Right atrium auricular region (tissue), 2 donors: ENCODE measurements at places on chromosomes 7 and 10. TPM values are rescaled to one million over a fixed set of nuclear protein-coding genes. Genes with fewer than 3 reads are reported as not detected.

DNA sequence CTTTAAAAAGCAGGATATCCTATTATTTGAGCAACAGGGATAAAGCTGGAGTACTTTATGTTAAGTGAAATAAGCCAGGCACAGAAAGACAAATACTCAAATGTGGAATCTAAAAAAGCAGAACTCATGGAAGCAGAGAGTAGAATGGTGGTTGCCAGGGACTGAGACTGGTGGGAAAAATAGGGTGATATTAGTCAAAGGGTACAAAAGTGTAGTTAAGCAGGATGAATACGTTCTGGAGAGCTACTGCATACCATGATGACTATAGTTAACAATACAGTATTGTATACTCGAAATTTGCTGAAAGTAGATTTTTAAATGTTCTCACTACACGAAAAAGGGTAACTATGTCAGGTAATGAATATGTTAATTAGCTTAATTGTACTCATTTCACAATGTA lies 125.5 kb upstream of the VSTM2A start:
- H3K4me1 ChIP-seq = no peaks in the 10 kb centered on the region
- no peak overlapping the region for H3K4me3 ChIP-seq
- DNase-seq = no peak

DNA sequence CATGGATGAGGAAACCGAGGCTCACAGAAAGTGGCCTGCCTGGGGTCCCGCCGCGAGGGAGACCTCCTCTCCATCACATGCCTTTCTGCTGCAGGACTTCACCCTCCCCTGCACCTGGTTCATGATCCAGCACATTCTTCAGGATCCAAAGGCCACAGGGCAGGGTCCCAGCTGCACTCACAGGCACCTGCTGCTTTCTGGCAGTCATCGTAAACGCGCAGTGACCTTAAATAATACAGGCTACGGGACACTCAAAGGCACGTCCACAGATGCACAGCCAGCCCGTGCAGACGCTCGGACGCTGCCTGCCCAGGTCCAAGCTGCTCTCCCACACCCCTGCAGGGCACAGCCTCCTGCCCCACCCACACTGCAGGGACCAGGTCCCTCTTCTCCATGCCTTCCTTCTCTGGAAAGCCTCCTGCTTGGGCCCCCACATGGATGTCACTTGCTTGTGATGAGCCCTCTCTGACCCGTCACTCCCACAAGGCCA lies 49.9 kb downstream of the CALML3 start:
- H3K36me3 ChIP-seq = no peaks in the 10 kb centered on the region
- DNase-seq = no peak
- H3K4me3 ChIP-seq = no peak overlapping the region
- H3K27ac ChIP-seq = no peak overlapping the region

The ZP3 gene
- total RNA-seq = 2.4 TPM

The DNAJB6 gene
- 137 TPM for total RNA-seq

GRCh38 chr10:510415-510881 lies 179.0 kb downstream of the DIP2C start:
- peaks cover 41% of the 10 kb centered on the region for H3K4me1 ChIP-seq
- no peaks in the 10 kb centered on the region for H3K36me3 ChIP-seq
- H3K27me3 ChIP-seq = no peaks in the 10 kb centered on the region
- DNase-seq = no peak
- peak overlapping the region; percentile 78 for H3K27ac ChIP-seq

DNA sequence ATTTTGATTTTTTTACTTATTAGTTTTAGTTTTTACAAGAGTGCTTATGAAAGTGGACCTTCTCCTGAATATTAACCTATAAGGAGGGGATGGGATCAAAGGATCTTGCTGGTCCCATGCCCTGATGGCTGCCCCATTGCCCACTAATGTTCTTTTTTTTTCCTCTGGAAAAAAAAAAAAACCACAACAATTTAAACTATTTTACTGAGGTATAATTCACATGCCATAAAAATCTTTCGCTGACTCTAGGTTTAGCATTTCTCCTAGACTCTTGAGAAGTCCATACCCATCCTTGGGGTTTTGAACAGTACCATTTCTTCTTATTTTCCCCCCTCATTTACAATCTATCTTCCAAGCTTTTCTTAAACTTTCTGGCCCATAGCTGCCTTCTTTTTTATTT lies 481.8 kb downstream of the TFEC start:
- H3K4me3 ChIP-seq = no peak overlapping the region
- no peaks in the 10 kb centered on the region for H3K27me3 ChIP-seq
- no peak overlapping the region for H3K27ac ChIP-seq
- peaks cover 4% of the 10 kb centered on the region for H3K4me1 ChIP-seq

GRCh38 chr7:157484411-157485081 lies 147.7 kb downstream of the DNAJB6 start:
- H3K27ac ChIP-seq = no peak overlapping the region
- H3K27me3 ChIP-seq = no peaks in the 10 kb centered on the region
- no peaks in the 10 kb centered on the region for H3K36me3 ChIP-seq

The TAS2R41 gene
- not detected for total RNA-seq

GRCh38 chr7:29878081-29878688 lies 71.9 kb downstream of the WIPF3 start:
- DNase-seq = no peak
- no peaks in the 10 kb centered on the region for H3K36me3 ChIP-seq
- no peak overlapping the region for H3K27ac ChIP-seq
- H3K4me3 ChIP-seq = no peak overlapping the region
- no peaks in the 10 kb centered on the region for H3K4me1 ChIP-seq
- H3K27me3 ChIP-seq = no peaks in the 10 kb centered on the region

The ABCC2 gene
- 0.15 TPM for total RNA-seq

The FAM24B gene
- 1.7 TPM for total RNA-seq

The ELFN1 gene
- 15.3 TPM for total RNA-seq

The SNCG gene
- 20.9 TPM for total RNA-seq

GRCh38 chr10:1630304-1630703 lies 107.0 kb downstream of the ADARB2 start:
- DNase-seq = no peak
- H3K4me3 ChIP-seq = no peak overlapping the region
- no peaks in the 10 kb centered on the region for H3K4me1 ChIP-seq
- H3K27ac ChIP-seq = no peak overlapping the region
- no peaks in the 10 kb centered on the region for H3K36me3 ChIP-seq

DNA sequence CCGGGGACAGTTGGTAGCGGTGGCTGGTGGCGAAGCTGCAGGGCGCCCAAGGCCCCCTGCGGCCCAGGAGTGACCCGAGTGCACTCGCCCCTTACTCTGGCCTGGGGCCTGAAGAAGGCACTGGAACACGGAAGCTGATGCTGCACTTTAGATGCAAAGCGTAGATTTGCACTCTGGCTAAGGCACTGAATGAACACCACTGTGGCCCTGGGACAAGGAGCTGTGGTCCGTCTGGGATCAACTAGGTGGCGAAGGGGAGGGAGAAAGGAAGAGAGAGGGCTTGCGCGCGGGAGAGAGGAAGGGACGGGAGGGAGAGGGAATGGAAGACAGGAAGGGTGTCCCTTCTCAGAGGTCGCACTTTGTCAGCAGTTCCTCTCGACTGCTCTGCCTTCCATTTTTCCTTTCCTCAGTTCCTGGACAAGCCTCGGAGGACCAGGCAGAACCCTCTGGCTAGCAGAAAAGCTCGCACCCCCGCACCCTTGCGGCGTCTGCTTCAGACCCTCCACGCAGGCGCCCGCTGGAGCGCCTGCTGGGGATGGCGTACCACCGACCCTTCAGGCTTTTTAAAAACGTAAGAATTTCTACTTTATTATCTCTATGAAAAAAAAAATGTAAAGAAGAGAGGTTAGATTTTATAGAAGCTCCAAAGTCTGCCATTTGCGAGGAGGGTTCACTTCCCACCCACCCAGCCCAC lies 1.2 kb downstream of the FERD3L start:
- H3K27ac ChIP-seq = no peak overlapping the region
- H3K4me1 ChIP-seq = peaks cover 14% of the 10 kb centered on the region
- no peak for DNase-seq
- H3K4me3 ChIP-seq = no peak overlapping the region

The RAMP3 gene
- 62.0 TPM for total RNA-seq

The TMEM130 gene
- total RNA-seq = 1.1 TPM

- H3K27me3 ChIP-seq = no peaks in the 10 kb centered on the region
- H3K27ac ChIP-seq = no peak overlapping the region
- H3K4me1 ChIP-seq = no peaks in the 10 kb centered on the region
- no peak overlapping the region for H3K4me3 ChIP-seq
- no peaks in the 10 kb centered on the region for H3K36me3 ChIP-seq
Observed at GRCh38 chr10:34861293-34862021, 46.4 kb upstream of the PARD3 start.

The ACTL6B gene
- total RNA-seq = not detected

- H3K4me3 ChIP-seq = no peak overlapping the region
- no peak overlapping the region for H3K27ac ChIP-seq
- no peaks in the 10 kb centered on the region for H3K27me3 ChIP-seq
- no peaks in the 10 kb centered on the region for H3K4me1 ChIP-seq
- no peaks in the 10 kb centered on the region for H3K36me3 ChIP-seq
Observed at GRCh38 chr7:21364801-21365271, 63.0 kb upstream of the SP4 start.

GRCh38 chr10:3871424-3871996 lies 86.5 kb upstream of the KLF6 start:
- DNase-seq = peak; percentile 52
- no peak overlapping the region for H3K4me3 ChIP-seq
- no peaks in the 10 kb centered on the region for H3K4me1 ChIP-seq
- no peaks in the 10 kb centered on the region for H3K27me3 ChIP-seq
- H3K36me3 ChIP-seq = no peaks in the 10 kb centered on the region

DNA sequence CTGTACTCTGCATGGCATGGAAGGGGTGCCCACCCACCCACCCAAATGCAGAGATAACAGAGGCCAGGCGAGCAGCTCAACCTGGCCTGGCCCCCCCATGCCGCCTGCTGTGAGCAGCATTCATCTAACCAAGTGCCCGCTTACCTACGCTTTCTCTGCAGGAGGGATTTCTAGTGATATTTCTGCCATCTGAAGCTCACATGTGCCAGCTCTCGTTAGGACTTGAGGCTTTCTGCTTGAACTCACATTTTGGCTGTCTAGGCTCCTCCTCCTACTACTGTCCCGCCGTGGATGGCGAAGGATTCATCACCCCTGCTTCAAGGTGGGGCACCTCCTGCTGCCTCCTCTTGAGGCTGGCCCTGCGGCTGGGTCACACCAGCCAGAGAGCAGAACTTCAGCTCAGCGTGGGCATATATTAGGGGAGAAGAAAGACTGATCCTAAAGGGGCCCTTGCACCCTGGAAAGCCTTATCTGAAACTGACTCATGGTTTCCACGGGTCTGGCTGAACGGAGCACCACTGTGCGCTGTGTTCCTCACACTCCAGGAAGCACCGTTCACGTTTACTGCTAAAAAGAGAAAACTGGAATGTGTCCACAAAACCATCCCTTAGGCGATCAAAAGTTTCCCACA lies 45.5 kb downstream of the CTBP2 start:
- peak overlapping the region; percentile 58 for H3K27ac ChIP-seq
- H3K27me3 ChIP-seq = no peaks in the 10 kb centered on the region
- peaks cover 5% of the 10 kb centered on the region for H3K36me3 ChIP-seq
- H3K4me1 ChIP-seq = no peaks in the 10 kb centered on the region
- no peak for DNase-seq

The PIK3CG gene
- total RNA-seq = 0.82 TPM

The GNAT3 gene
- not detected for total RNA-seq

The ATP6V0A4 gene
- total RNA-seq = not detected

- peaks cover 12% of the 10 kb centered on the region for H3K4me1 ChIP-seq
- no peak overlapping the region for H3K27ac ChIP-seq
- H3K27me3 ChIP-seq = no peaks in the 10 kb centered on the region
Observed at GRCh38 chr10:78729366-78729765, 339.4 kb upstream of the ZMIZ1 start.

- H3K27me3 ChIP-seq = no peaks in the 10 kb centered on the region
- H3K27ac ChIP-seq = no peak overlapping the region
- H3K36me3 ChIP-seq = no peaks in the 10 kb centered on the region
- no peak overlapping the region for H3K4me3 ChIP-seq
Observed at GRCh38 chr7:117630501-117630900, 150.7 kb downstream of the CFTR start.

The CCDC172 gene
- not detected for total RNA-seq

DNA sequence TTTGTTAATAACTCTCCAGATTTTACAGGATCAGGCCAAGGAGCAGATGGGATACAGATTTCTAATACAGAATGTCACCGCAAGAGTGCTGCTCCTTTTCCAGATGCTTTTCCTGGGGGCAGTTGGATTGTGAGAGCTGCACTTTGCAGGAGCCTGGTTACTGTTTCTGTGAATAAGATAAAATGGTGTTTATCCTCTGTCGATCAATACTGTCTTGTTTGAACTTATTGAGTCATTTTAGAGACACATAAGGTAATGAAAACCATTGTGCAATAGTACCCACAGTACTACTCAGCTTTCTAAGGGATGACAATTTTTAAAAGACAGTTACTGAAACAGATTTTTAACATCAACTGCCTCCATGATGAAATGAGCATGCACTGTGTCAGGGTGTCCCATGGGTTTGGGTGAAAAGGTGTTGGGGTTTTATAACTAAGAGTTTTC lies 2.9 kb downstream of the A1CF start:
- no peak for DNase-seq
- H3K4me3 ChIP-seq = no peak overlapping the region
- no peak overlapping the region for H3K27ac ChIP-seq
- no peaks in the 10 kb centered on the region for H3K4me1 ChIP-seq
- H3K36me3 ChIP-seq = no peaks in the 10 kb centered on the region

DNA sequence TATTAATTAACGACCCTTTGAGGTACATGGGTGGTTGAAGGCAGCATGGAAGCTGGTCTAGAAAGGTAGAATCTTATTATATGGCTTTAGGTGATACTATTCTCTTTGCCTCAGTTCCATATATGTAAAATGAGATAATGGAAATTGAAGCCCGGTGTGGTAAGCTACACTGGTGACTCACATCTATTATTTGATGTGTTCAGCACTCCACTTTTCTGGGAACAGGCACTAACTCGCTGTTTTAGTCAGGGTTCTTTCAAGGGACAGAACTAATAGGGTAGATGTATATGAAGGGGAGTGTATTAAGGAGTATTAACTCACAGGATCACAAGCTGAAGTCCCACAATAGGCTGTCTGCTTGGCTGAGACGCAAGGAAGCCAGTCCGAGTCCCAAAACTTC lies 4.4 kb upstream of the TRUB1 start:
- no peak for DNase-seq
- no peaks in the 10 kb centered on the region for H3K36me3 ChIP-seq
- H3K27ac ChIP-seq = no peak overlapping the region
- no peaks in the 10 kb centered on the region for H3K27me3 ChIP-seq

- DNase-seq = no peak
- no peaks in the 10 kb centered on the region for H3K4me1 ChIP-seq
- H3K4me3 ChIP-seq = no peak overlapping the region
- H3K36me3 ChIP-seq = no peaks in the 10 kb centered on the region
- H3K27me3 ChIP-seq = no peaks in the 10 kb centered on the region
Observed at GRCh38 chr7:98105942-98106544, 619 bp upstream of the LMTK2 start.

The TMEM213 gene
- total RNA-seq = not detected

DNA sequence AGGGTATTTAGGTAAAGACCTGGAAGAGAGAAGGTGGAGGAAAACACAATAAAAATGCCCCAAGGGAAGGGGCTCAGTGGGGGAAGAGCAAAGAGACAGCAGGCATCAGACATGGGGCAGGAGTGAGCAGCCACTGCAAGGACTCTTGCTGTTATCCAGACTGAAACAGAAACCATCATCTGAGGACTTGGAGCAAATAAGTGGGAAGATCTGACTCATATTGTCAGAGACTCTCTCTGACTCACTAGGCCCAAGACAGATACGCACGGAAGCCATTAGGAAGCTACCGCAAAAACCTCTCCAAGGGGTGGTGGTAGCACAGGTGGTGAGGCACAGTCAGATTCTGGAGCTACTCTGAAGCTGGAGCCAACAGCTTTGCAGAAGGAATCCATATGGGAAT lies 110.7 kb downstream of the RNF32 start:
- no peaks in the 10 kb centered on the region for H3K4me1 ChIP-seq
- no peak overlapping the region for H3K4me3 ChIP-seq
- no peak overlapping the region for H3K27ac ChIP-seq
- H3K27me3 ChIP-seq = no peaks in the 10 kb centered on the region
- H3K36me3 ChIP-seq = no peaks in the 10 kb centered on the region
